ENCODE measurements at places on chromosomes 3 and 15.

DNA sequence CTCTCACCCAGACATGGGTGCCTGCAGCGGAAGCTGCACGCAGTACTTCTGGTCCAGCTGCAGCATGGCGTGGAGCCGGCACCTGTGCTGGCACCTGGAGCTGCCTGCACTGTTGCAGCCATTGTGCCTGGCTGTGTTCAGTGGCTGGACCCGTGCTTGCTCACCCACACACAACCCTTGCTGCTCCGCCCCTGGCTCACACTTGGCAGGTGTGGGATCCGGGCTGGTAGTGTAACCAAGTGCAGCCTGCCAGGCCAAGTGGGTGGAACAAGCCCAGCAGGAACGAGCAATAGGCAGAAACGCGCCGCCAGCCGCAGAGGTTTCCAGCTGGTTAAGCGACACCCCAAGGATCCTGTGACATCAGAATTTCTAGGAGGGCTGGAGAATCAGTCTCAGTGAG is 11.2 kb upstream of the SCAPER start:
- DNase-seq = no peak

GRCh38 chr15:53506370-53506769 is 253.1 kb downstream of the WDR72 start:
- no peak for DNase-seq

GRCh38 chr3:42387802-42388651 is 22.4 kb downstream of the LYZL4 start:
- no peak for DNase-seq

GRCh38 chr3:131778526-131778925 is 256.3 kb downstream of the CPNE4 start:
- DNase-seq = no peak

- DNase-seq = no peak
These were observed 2.9 kb downstream of the HDGFL3 start for GRCh38 chr15:83204697-83205096.

DNA sequence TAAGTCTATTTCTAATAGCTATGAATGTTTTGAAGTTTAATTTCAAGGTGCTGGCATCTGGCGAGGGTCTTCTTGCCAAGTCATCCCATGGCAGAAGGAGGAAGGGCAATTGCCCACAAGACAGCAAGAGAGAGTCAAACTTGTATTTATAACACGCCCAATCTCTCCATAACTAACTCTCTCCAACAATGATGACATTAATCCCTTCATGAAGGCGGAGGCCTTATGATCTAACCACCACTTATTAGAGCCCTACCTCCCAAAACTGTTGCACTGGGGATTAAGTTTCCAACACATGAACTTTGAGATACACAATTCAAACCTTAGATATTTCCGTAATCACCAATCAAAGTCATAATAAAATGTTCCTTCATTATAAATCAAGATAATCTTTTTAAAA is 406.9 kb downstream of the CNTN6 start:
- no peak for DNase-seq

GRCh38 chr3:45109771-45110508 is 36.2 kb downstream of the CDCP1 start:
- no peak for DNase-seq

DNA sequence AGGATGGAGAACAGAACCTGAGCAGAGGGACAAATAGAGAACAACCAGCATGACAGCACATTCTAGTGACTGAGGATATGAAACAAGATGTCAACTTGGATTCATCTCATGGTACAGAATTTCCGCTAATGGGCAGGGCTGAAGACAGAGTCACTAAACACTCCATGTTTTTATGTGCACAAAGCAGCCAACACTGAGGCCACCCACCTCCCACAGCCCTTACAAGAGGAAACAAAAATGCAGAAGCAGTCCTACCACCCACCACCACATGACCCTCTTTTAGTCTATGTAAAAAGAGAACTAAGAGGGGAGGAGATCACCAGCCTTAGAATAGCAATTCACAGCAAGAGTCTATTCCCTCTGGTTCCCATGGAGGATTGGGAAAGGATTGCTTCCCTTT is 131.4 kb upstream of the UBE2E2 start:
- DNase-seq = no peak

DNA sequence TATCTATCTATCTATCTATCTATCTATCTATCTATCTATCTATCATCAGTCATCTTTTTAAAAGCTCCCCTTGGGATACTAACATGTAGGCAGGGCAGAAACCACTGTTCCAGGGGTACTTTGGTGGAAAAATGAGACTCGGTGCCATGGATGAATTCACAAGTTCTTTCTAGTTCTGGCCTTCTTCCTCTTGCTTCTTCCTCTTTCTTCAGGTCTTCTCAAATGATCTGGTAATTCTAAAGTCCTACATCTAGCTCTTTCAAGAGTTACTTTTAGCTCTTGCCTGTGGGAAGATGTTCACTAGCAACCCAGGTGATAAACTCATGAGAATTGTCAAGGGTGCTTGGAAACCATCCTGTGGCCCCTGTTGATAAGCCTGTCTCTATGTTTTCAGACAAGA is 168.5 kb upstream of the TBC1D5 start:
- DNase-seq = no peak

DNA sequence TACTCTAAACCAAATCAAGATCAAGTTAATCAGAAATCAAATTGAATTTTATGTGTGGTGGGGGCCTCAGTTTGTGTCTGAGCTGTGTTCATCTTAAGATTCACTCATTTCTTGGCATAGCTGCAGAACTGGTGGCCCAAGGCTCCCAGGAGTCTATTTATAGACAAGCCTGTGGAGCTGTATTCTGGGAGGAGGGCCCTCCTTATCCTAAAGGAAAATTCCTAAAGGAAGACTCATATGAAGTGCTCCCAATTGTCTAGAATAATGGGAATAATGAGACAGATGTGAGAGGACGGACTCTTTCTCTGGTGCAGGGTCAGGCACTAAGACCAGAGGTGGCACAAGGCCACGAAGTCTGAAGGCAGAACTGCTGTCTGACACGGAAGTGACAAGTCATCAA is 38.9 kb downstream of the C3orf85 start:
- no peak for DNase-seq

GRCh38 chr15:29046977-29047376 is 161.2 kb downstream of the APBA2 start:
- DNase-seq = no peak

DNA sequence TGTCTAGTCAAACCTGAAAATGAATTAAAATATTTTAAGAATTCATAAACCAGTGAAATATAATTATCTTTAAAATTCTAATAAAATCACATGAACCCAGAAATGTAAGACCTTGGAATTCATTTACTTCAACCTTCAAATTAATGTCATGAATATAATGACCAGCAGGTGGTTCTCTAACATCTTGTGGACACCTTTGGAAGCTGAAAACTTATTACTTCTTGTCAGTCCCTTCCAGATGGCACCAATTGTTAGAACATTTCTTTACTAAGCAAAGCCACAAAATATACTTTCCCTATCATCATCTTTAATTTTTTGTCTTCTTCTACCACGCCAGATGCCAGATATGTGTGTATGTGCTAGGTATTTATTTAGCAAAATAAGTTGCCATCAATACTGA is 240.0 kb downstream of the MBNL1 start:
- no peak for DNase-seq

DNA sequence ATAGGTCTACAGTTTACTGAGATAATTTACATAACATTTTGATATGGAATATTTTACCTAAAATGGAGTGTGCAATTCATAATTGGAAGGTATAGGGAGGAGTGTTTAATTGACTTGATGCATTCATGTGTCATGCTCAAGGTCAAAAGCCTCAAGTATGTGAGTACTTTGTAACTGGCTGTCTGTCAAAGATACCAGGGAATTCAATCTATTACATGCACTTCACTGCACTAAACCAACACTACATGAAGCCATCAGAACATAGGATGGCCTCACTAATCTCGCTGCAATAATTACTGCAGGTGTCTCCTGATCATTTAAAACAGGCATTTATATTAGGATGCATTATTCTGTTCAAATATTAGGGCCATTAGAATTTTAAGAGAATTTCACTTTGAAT is 367.2 kb downstream of the CNTN4 start:
- no peak for DNase-seq

GRCh38 chr3:97232393-97233034 is 418.1 kb downstream of the EPHA6 start:
- no peak for DNase-seq

DNA sequence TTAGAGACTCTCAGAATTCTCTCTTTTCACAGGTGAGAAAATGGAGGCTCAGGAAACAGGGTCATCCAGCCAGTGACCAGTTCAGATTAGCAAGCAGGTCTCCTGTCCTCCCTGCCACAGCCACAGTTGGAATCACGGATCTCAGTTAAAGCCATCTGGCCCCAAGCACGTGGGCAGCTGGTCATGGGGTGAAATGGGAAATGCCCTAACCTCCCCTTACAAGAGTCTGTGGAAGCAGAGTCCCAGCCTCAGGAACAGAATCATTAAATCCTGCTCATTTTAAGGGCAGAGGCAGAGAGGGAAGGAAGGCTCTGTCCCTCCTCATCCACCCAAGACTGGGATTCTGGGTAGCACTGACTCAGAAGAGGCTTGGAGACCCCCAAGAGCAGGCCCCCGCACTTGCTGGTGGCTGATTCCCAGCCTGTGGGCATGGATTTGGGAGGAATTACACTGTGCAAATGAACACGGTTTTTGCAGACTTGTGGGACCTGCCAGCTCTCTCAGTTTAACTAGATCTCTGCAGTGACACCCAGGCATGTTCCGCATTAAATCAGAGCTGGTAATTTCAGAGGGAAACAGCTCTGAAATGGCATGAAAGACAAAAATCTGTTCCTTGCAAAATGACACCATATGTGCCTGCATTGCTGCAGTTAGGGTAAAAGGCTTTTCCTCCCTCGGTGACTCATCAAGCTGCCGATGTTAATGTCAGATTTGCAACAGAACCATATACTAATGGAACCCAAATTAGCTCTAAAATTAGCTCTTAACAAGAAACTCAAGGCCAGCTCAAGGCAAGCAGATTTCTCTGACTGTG is 89.0 kb downstream of the BDH1 start:
- DNase-seq = no peak

DNA sequence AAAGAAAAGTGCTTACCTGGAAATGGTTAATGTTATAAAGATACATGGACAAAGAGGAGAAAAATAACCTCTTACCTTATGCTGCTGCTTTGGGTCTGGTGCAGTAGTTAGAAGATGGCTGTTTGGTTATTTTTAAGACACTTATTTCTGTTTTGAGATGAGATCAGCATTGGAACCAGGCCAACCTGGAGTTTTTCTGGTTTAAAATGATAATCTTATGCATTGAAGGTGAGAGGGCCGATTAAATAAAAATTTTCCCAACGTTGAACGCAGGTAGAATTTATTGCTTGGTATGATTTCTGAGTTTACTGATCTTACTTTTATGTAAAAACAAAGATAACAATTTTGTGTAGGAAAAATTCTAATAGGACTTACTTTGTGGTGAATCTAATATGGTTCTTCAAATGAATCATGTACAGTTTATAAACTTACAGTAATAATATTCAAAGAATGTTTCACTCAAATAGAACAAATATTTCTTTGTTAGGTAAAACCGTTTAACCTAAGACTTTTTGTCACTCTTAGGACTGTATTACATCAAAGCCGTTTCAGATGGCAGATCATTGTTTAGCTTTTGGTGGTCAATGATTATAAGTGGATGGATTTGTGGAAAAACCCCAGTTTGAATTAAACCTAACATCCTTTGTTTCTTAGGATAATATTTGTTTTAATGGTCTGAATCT is 14.9 kb downstream of the UBE2E2 start:
- DNase-seq = no peak

DNA sequence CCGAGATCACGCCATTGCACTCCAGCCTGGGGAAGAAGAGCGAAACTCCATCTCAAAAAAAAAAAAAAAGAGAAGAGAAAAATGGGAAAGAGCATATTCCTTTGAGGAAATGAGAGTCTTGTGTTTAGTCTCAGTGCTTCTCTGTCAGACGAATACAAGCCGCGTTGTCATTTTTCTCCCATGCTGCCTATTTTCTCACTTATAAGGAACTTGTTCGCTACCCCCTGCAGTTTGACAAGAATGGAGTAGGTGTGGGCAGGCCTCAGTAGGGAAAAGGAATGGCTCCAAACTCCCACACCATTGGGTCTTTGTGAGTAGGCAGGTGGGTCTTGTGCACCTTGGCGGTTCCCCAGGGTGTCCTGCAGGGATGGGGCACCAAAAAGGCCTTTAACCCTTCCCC is 6.5 kb downstream of the GPR160 start:
- DNase-seq = no peak

DNA sequence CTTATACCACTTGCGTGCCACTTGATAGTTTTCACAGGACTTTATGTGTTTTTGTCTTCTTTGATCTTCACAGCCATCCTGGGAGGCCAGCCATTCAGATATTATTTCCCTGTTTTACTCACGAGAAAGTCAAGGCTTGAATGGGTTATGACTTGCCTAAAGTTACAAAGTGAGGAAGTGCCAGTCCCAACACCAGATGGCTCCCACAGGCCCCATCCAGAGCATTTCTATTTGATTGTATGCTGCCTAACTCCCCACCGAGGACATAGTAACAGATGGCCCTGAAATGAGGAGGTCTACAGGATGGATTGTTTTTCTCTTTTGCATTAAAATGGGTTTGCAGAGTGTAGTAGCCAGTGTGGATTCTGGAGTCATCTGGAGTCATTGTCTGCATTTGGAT is 74.5 kb downstream of the SPTSSB start:
- no peak for DNase-seq

- no peak for DNase-seq
These were observed 1.5 kb upstream of the FSIP1 start for GRCh38 chr15:39784125-39784524.

DNA sequence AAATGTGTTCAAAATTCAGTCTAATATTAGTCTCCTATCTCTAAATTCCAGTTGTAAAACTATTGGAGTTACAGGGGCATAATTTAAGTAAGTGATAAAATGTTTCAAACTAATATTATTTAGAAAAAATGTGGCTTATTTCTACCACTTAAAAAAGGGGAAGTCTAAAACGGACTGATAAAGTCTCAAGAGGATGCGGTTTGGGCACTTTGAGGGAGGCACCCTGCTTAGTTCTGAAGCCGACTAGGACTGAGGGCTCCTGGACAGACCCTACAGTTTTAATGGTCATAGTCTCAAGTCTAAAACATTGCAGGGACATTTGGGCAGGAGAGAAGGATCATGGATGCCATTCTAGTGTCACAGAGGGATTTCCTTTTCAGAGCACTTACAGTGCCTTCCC is 566.3 kb downstream of the NR2F2 start:
- DNase-seq = no peak

- DNase-seq = no peak
These were observed 61.6 kb upstream of the TGFBR2 start for GRCh38 chr3:30544812-30545211.

DNA sequence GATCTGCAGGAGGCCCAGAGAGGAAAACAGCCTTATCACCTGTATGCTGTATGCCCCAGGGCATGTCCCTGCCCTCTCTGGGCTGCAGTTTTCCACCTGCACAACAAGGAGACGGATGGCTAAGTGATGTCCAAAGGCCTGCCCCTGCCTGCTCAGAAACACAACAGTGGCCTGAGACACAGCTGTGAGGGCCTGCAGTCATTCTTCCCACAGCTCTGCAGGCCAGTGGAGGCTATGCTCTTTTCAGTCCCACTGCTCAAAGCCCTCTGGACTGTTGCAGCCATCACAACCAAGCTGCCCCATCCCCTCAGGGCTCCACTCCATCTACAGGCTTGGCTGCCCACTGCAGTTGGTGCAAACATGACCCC is 5.2 kb upstream of the TBC1D2B start:
- no peak for DNase-seq

Measured in NCI-H1092 (cell line).